Lung microvascular endothelial cell (primary cell): ENCODE measurements at places on chromosomes 13 and 19. TPM values are rescaled to one million over a fixed set of nuclear protein-coding genes. Genes with fewer than 3 reads are reported as not detected.

DNA sequence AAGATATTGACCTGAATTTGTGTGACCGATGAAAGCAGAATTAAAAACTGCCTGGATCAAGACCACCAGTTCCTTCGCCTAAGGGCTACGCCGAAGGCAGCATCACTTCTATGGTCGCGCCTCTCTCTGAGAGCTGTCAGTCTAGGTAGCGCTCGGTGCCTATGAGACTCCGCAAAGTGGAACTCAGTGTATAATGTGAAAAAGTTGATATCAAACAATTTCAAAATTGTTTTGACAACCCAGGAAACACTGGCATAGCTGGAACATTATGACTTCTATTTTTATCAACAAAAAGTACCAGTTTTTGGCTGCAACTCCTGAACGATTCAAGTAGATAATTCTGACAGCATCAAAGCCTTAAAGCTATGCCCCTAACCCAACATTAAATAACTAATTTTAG lies 223.6 kb downstream of the MYO16 start:
- DNase-seq, result no peak

DNA sequence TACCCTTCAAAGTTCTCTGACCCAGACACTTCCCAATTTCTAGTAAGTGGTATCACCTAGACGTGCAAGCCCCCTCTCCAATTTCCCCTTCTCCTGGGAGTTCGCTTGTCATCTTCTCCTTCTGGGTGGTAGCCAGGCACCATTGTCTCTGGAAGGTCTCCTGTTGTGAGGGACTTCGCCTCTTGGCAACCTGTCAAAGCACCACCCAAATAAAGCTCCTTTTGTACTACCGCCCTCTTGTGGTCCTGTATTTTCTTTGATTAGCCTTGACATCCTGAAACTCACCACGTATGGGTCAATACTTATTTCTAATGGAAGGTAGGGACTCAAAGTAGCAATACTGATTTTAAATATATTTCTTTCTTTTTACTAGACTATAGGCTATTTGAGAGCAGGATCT lies 8.2 kb downstream of the GPC5 start:
- peak; percentile 56 for DNase-seq

GRCh38 chr19:44800461-44800860 lies 8.4 kb upstream of the BCAM start:
- DNase-seq, result peak; percentile 67

Gene APOE
- total RNA-seq, result 1.3 and 2.4 TPM in 2 replicates

Gene SACS
- 22.7 and 26.2 TPM in 2 replicates for total RNA-seq

Gene KLK12
- total RNA-seq, result not detected in 2 replicates
